ENCODE measurements at places on chromosomes 1 and 21.

DNA sequence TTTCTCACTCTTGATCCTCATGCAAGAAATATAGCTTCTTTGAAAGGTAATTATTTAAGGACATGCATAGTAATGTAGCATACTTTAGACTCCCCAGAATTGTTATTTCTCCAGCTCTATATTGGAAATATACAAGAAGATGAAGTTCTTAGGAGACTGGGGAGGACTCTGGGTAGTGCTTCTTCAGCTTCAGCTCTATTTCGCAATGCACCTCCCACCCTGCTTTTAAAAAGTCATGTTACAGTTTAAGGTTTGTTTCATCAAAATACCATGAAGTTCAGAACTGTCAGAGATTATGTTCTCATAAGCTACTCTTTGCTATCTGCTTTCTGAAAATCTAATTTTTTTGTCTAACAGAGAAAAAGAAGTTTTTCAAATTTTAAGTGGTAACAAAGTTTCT lies 586.2 kb upstream of the ADGRL4 start:
- no peak for DNase-seq

DNA sequence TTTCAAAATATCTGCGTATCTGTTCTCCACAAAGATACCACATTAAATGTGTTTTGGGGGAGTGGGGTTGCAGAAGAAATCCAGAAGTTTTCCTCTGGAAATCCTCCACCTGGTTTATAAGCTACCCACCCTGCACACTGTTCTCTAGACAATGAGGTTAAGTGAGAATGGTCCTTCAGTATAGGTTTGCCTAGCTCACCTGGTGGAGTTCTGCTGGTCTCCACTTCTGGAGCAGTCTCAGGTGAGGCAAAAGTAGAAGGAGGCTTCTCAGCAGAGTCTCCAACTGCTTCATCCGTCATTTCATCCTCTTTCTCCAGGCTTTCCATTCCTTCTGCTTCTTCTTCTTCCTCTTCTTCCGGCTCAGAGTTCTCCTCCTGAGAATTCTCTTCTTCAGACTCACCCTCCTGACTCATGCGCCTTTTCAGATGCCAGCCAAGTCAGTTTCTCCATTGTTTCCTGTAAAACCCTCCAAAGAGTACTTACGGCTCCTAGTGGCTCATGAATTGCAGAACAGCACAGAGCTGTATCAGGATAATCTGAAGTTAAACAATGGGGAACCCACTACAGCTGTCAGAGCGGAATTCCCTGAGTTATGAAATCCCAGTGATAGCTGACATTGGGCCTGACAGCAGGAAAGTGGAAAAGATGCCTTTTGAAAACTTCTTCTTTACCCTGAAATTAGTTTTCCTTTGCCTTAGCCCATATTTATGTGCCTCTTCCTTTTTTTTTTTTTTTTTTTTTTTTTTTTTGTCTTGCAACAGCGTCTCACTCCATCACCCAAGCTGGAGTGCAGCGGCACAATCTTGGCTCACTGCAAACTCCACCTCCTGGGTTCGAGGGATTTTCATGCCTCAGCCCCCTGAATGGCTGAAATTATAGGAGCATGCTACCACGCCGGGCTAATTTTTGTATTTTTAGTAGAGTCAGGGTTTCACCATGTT lies 38.5 kb downstream of the MSTO1 start:
- no peak for DNase-seq

DNA sequence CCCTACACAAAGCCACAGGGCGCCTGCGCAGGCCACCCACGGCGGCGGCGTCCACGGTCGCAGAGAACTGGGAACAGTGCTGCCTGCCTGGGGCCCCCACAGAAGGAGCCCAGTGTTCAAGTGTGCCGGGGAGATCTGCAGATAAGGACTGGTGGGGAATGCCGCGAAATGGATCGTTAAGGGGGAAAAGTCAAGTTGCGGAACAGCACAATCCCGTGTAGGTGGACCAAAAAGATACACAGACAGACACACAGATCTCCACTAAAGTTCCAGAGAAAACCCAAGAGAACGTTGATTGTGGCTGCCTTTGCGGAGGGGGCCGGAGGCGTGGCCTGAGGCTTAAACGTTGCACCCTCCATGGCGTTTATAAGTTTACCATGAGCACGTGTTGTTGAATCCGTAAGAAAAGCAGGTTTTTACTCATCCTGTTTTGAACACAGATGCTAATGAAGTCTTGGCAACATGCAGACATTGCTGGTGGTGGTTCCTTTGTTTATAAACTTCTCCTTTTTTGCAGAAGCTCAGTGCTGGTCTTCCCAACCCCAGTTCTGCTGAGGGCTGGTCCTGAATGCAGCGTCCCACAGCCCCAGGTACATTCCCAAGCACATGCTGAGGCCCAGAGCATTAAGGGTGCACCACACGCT lies 4.1 kb downstream of the SPATC1L start:
- no peak for DNase-seq

DNA sequence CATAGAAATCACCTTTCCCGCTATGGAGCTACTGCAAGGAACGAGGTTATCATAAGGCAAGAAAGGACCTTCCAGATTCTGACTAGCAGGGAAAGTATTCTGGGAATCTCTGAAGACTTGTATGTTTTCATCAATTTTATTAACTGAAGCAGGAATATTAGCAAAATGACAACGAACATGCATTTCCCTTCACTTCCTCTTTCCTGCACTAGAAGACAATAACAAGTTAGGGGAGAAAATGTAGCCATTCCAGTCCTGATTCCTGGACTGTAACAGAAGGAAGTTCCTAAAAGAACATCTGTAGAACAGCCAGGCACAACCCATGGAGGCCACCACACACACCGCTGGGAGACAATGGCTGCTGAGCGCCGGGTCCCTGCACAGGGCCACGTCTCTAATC lies 106.8 kb downstream of the RAVER2 start:
- no peak for DNase-seq

- no peak for DNase-seq
Observed at GRCh38 chr1:173161510-173162221, 45.5 kb downstream of the TNFSF4 start.

DNA sequence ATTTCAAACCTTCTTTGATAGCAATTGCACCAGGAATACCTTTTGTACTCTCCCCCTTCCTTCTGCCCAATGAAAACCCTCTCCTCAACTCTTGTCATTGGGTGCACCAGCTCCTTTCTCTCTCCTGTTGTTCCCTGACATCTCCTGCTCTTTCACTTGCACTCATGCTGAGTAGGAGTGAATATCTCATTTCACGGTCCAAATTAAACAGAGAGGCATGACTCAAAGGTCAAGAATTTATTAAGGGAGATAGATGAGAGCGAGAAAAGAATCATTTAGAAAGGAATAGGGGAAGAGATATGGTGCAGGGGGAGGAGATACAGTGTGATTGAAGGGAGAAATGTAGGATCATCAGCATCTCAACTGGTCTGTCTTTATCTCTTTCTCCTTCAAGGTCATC lies 22.1 kb downstream of the AIM2 start:
- DNase-seq = no peak

- no peak for DNase-seq
Observed at GRCh38 chr21:32457360-32457840, 44.9 kb downstream of the EVA1C start.

DNA sequence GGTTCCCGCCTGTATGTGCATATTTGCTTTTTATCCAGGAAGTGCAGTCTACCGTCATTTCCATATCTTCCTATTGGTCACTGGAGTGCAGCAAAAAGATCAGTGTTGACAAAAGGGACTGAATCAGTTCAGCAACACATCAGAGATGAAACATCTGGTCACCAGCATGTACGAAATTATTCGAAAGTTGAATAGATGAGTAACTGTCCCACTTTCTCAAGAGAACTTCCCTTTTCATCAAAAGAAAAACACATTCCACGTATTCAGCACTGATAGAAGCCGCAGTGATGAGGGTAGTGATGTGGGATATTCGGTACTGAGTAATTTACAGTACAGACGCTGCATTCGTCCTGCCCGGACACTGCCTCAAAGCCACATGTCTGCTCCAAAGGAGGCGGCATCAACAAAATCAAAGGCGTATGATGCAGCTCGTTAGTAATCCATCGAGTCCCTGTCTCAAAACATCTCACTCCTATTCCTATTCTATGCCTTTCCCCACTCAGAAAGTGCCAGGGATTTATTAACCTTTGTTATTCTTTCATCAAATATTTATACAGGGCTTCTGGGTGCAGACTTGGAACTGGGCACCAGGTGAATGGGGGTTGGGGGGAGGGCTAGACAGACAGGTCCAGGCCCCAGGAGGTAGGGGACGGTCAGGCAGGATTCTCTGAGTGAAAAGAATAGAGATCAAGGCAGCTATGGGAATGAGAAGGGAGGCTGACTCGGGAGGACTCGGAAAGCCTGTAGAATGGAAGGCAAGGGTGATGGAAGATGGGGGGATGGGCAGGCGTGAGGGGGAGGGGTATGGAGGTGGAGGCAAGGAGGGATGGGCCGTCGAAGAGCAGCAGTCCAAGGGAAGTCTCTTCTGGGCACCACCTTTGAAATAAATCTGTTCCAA lies 79.5 kb upstream of the SLC45A1 start:
- no peak for DNase-seq

DNA sequence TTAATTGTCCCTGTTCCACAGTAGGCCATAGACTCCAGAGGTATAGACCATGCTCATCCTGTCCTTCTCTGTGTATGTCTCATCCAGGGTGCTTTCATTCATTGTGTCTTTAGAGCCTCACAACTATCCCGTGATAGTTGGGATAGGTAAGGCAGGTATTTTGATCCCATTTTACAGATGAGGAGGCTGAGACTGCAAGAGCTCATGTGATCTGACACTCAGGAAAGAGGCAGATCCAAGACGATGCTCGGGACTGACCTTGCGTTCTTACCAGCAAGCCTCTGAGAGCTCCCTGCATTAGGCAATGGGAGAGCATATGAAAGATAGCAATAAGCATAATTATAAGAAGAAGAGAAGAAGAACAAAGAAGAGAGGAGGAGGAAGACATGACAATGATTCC lies 42.8 kb downstream of the RCSD1 start:
- no peak for DNase-seq

GRCh38 chr1:181658581-181658980 lies 175.3 kb downstream of the CACNA1E start:
- DNase-seq = no peak

DNA sequence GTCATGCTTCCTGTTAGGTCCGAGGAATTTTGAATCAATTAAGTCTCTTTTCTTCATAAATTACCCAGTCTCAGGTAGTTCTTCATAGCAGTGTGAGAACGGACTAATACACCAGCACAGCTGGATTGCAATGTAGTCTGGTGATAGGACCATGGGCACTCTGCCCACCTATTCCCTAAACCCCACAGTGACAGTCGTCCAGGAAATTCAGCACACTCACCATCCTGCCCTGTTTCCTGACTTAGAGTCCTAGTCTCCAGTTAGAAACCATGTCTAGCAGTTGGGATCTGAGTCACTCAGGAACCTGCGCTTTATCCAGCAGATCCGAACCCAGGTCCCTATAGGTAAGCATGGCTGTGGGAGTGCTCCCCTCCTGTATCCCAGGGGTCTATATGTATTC lies 149.3 kb upstream of the TNR start:
- no peak for DNase-seq

- no peak for DNase-seq
Observed at GRCh38 chr1:161838362-161838761, 72.2 kb downstream of the ATF6 start.

GRCh38 chr1:190320952-190321351 lies 156.7 kb downstream of the BRINP3 start:
- no peak for DNase-seq

- DNase-seq = no peak
Observed at GRCh38 chr1:9338397-9339246, 45.9 kb downstream of the SPSB1 start.

DNA sequence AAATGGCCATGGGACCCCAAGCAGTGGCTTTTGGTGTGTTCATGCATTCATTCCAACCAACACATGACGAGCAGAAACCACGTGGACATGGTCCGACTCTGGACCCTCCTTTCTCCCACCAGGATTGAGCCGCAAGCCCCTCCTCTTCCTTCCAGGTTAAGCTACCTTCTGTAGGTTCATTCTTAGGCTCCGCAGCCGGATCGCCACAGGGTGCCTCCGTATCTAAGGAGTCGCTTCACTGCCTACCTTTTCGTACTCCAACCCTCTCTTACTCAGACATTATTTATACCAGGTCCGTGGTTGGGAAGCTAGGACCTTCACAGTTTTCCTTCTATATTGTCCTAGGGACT lies 63.6 kb downstream of the RHBG start:
- DNase-seq = no peak

GRCh38 chr1:205568469-205569361 lies 63.1 kb downstream of the ELK4 start:
- no peak for DNase-seq

DNA sequence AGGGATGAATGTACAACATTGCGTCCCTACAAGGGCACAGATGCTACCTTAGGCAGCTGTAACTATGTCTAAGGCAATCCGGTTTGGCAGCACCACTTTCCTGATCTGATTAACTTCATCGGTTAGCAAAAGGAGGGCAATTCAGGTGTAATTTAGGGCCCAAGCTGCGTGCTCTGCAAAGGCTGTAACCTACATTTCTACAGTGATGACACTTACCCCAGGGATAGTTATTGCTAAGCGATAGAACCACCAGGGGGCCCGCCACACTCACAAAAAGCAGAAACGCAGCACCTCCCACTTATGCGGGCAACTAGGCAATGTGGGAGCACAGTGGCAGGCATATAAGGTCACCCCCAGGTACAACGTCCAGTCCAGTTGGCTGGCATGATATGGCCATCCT lies 113.5 kb downstream of the GDAP2 start:
- DNase-seq = no peak

DNA sequence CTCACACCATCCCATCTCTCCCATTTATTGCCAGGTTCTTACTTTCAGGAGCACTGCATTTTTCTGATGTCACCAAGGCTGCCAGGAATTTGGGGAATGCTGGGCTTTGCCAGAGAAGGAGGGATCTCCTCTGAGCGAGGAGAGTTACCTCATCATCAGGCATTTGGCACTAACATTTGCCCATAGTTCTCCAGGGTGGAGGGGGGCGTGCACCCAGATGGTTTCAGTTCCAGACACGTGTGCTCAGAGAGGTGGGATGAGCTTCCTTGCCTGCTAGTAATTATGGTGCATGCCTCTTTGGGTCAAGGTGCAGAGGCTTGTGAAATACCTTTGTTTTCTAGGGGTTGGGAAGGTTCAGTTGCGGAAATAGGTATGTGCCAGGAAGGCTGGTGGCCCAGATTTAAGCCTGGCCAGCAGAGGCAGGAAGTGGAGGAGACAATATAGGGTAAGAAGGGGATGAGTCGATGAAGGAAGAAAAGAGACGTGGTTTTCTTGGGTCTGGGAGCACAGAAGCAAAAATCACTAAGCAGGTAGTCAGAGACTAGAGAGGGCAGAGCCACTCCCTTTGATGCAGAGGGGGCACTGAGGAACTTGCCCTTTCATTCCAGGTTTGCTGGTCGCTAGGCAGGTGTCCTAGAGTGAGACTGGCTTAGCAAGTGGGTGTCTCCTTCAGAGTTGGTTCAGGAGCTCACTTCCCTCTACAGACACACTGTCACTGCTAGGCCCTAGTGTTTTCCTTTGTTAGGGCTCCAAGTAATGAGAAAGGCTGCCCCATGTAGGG lies 7.2 kb downstream of the TUFT1 start:
- no peak for DNase-seq

Data from T-helper 9 cell (primary cell).